ENCODE measurements at places on chromosomes 1 and 21.

- DNase-seq, result peak; percentile 92
Measured at GRCh38 chr21:29002442-29003144, 9.9 kb upstream of the LTN1 start.

DNA sequence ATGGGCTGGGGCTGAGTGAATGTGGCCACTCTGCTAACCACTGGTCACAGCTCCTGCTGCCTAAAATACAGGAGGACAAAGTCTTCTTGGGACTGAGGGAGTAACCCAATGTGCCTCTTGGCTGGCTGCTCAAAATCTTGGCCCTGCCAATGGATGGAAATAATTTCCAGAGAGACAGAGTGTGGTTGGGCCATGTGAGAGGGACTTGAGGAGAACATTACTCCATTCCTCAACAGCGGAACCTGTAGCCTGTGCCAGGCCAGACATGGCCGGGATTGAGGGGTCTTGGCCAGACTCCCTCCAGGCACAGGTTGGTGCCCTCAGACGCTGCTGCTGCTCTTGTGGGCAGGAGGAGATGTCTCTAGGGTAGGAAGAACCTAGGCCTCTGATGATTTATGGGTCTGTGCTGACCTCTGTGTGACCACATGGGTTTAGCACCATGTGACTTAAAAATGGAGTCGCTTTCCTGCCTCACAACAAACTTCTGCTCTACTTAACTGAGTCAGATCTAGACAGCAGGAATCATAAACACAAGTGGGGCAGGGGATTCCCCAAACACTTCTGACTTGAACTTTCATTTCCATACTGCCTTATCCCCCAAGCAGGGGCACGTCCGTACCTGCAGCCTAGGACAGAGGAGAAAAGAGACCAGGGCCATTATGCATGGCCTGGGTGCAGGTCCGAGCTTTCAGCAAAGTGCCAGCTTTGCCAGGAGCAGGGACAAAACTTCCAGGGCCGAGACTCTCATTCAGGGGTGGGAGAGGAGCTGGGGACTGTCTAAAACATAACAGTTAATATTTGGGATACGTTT is 79.2 kb downstream of the CD34 start:
- DNase-seq, result peak; percentile 37

- DNase-seq, result no peak
Measured at GRCh38 chr1:226355016-226355415, 46.1 kb upstream of the LIN9 start.

GRCh38 chr1:240794046-240794843 is 182.3 kb upstream of the GREM2 start:
- DNase-seq, result no peak

DNA sequence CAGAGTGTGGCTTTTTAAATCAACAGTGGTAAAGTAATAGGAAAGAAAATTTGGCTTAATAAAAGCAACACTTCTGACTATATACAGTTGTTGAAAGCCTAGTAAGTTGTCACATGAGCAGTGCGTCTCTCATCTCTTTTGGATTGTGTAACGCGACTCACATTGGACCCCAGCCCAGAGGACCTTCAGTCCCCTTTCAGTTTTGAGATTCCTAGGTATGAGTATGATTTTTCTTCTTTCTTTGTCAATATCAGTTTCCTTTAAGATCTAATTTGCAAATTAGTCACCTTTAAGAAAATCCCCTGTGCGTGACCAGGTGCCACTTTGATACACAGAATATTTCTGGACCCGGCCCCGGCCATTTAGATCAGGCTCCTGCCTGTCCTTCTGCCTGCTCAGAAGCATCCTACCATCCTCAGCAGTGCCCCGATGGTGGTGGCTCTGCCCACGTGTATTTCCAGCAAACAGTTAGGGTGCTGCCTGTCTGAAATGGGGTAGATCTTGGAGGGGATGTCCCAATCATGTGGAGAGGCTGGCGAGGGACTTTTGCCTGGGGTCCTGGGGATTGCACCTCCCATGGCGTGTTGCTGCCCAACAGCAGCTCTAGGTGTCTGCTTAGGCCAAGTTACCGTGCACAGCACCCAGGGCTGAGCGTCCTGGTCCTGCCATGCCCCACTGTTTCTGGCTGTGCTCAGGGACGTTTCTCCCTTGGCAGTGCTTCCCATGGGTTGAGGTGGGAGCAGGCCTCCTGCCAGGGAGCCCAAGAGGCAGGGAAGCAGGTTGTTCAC is 21.1 kb downstream of the SNAP47 start:
- DNase-seq, result no peak

DNA sequence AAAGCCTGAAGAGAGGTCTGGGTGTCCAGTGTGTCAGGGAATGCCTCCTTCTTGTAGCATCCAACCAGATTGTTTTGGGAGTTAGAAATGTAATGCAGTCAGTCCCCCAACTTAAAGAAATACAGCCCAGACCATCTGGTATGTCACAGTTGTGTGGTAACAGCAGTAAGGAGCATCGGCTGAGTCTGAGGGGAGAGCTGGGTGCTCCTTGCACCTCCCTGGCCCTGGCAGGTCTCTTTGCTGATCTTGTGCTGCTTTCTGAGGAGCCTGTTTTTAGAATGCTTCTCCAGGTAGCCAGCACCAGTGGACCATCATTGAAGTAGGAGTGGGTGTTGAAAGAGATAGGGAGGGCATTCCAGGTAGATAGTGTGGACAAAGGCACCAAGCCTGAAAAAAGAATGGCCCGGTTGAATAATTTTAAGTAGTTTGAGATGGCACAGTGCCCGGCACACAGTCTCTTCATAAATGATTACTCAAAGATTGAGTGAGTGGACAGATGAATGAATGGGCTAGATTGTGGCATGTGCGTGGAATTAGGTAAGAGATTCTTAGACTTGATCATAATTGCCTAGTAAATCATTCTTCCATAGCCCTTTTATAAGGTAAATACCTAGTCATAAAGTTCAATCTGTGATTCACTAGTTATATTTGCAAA is 46.5 kb downstream of the LAMC1 start:
- DNase-seq, result no peak

- no peak for DNase-seq
Measured at GRCh38 chr1:11042995-11043874, 3.8 kb downstream of the MASP2 start.

DNA sequence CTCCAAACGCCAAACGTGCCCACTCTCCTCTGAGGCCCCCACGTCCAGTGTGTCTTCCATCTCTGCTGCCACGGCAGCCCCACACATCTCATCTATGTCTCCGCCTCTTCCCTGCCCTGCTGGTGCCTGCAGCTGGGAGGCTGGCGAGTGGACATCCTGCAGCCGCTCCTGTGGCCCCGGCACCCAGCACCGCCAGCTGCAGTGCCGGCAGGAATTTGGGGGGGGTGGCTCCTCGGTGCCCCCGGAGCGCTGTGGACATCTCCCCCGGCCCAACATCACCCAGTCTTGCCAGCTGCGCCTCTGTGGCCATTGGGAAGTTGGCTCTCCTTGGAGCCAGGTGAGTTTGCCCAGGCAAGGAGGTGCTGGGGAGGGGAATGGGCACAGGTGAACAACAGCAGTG is 8.6 kb downstream of the ADAMTSL4 start:
- no peak for DNase-seq

DNA sequence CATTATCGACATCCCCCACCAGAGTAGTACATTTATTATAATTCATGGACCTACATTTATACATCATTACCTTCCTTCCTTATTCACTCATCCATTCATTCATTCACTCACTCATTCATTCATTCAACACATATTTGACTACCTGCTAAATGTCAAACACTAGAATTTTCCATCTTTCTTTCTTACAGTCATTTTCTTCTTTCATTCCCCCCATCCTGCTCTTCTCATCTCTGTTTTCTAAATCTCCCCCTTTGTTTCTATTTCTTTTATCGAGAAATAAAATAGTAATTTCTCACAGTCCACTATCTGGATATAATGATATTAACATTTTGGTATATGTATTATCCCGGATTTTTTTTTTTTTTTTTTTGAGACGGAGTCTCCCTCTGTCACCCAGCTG is 27.8 kb upstream of the FMO3 start:
- no peak for DNase-seq

- no peak for DNase-seq
Measured at GRCh38 chr1:220119043-220119512, 25.1 kb downstream of the IARS2 start.

- DNase-seq, result no peak
Measured at GRCh38 chr1:242890192-242890741, 364.8 kb downstream of the CEP170 start.

DNA sequence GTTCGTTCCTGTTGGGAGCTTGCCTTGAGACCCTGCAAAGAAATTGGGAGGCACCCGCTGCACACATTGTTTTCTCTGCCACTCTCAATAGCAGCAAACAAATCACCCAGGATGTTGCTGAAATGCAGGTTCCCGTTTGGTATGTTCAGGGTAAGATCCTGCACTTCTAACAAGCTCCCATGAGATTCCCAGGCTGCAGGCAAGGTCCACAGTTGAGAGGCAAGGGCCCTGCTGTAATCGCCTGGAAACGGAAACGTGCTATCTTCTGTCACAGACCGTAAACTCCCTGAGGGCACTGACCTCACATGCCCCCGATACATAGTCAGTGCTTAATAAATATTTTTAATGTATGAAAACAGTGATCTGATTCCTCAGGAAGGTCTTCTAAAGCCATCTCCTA is 37.8 kb downstream of the XCL1 start:
- DNase-seq, result no peak

DNA sequence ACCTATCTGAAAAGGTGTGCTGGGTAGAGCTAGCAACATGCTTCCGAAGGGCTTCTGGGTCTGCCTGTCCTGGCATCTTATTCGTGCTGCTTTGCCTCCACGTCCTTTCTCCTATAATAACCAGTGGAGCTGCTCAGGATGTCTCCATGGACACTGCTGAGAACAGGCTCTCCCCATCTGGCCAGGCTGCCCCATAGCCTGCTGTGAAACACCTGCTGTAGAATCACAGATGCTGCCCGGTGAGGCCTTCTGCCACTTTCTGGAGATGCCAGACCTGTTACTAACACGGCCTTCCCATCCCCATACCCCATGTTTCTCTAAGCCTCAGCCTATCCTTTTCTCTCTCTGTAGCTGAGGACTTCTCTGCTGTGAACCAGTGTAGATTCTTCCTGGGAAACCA is 120.5 kb downstream of the IER5 start:
- DNase-seq, result no peak

GRCh38 chr1:29711582-29712283 is 475.4 kb downstream of the PTPRU start:
- no peak for DNase-seq

- DNase-seq, result no peak
Measured at GRCh38 chr1:53586765-53587164, 127.6 kb downstream of the DMRTB1 start.

- DNase-seq, result no peak
Measured at GRCh38 chr1:114702737-114703136, 7.4 kb upstream of the AMPD1 start.

- DNase-seq, result no peak
Measured at GRCh38 chr1:107545056-107545577, 404.3 kb downstream of the NTNG1 start.

DNA sequence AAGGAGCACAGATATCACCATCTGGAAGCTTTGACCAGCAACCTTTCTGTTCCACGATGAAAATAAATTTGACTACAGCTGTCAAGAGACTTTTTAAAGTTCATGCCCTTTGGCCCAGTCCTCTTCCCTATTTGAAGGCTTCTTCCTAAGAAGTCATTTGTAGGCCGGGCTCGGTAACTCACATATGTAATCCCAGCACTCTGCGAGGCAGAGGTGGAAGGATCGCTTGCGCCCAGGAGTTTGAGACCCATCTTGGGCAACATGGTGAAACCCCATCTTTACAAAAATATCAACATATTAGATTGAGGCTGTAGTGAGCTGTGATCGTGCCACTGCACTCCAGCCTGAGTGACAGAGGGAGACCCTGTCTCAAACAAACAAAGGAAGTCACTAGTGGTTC is 58.3 kb upstream of the IFFO2 start:
- DNase-seq, result no peak

DNA sequence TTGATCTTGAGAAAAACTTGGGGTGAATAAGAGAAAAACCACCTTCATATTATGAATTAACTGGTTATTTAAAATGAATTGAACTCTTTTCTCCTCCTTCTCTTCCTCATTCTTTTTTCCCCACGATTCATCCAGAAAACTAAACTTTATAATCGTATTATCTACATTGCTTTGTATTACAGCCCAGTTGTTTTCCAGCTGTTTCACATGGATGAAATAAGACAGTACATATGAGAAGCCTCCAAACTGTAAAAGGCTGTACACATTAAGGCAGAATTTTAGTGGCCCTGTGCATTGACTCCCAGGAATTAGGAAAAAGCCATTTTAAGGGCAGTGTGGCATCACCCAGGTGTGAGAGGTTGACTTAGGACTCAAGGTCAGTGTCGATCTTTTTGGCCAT is 80.3 kb upstream of the PGBD5 start:
- no peak for DNase-seq

- DNase-seq, result no peak
Measured at GRCh38 chr1:106921186-106921585, 135.3 kb upstream of the PRMT6 start.

DNA sequence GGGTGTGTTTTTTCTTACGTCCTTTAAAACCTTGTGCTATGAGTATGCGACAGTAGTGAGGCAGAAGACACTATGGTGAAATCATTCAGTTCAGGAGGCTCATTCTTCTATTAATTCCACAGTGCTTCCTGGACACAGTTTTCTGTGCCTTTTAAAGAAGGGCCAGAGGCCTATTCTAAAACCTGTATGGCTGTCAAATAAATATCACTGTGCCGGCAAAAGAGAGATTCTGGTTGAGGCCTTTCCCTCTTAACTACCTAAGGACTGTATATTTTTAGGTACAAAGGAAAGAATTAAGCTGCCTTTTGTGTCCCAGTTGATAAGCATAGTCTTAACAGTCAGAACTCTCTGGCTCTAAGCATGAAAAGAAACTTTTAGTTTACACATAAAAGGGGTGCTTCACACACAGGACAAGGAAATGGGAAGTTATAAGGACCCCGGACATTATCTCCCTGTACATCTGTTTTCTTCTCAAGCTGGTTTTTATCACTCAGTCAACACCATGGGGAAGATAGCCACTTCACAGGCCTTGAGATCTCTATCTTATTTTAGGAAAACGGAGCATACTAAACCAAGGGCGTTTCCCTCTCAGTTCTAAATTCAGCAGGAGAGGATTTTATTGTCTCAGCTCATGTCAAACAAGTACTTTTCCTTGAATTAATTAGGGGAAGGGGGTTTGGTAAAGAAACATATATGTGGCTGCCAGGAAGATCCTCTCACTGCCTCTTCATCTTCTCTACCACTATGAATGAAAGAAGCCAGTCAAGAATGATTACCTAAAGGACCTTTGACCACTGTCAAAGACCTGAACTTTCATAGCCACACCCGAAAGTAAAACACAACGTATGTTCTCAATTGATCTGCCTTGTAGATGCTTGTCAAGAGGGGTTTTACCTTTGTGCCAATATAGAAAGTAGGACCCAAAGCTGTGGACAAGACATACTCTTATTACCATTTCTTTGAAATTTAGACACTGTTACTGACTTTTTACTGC is 71.4 kb upstream of the HSPA13 start:
- DNase-seq, result no peak

DNA sequence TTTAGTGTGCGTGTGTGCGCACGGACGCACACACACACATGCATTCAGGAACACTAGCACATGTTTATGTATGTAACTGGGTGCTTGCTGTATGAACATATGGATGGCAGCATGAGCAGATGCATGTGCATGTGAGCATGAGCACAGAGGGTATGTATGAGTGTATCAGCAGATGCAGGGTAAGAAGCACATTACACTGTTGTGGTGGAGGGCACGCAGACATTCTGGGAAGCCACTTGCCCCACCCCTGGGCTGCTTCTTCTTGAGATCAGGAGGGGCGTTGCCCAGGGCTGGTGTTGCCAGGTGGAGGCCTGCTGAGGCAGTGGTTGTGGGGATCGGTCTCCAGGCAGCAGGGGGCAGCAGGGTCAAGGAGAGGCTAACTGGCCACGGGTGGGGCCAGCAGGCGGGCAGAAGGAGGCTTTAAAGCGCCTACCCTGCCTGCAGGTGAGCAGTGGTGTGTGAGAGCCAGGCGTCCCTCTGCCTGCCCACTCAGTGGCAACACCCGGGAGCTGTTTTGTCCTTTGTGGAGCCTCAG is 3.9 kb upstream of the P3R3URF start:
- DNase-seq, result no peak

All from stimulated activated CD4-positive, alpha-beta T cell treated with anti-CD3 and anti-CD28 coated beads, Interleukin-12 subunit alpha, Interleukin-12 subunit beta, amount 100 ng/mL, for 4 hours (primary cell).